ENCODE measurements at places on chromosomes 12 and 14.

- no peak for DNase-seq
These were observed 40.5 kb downstream of the MED13L start for GRCh38 chr12:116236976-116237375.

- DNase-seq: no peak
These were observed 36.4 kb downstream of the TMTC2 start for GRCh38 chr12:82723093-82723492.

GRCh38 chr12:111589601-111590000 lies 9.5 kb downstream of the ATXN2 start:
- no peak for DNase-seq

DNA sequence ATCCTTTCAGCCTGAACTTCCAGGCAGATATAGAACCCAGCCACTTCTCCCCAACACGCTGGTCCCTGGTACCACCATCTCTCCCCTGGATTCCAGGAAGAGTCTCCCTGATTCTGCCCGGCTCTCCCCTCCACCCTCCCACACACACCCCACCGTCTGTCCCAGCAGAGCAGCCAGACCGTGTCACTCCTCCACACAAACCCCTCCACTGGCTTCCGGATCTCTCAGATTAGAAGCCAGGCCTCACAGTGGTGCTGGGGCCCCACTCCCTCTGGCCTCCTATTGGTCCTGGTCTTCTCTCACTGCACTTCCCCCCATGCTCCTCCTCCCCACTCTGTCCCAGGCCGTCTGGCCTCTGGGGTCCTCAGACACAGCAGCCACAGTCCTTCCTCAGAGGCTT lies 52.4 kb upstream of the CDKN3 start:
- DNase-seq: no peak

GRCh38 chr14:104976198-104977007 lies 1.8 kb downstream of the AHNAK2 start:
- DNase-seq: peak; percentile 51

GRCh38 chr12:92036061-92036620 lies 109.5 kb downstream of the BTG1 start:
- no peak for DNase-seq

GRCh38 chr14:89681086-89682018 lies 264.3 kb upstream of the FOXN3 start:
- DNase-seq: no peak

GRCh38 chr14:32136027-32136825 lies 59.1 kb downstream of the ARHGAP5 start:
- no peak for DNase-seq

DNA sequence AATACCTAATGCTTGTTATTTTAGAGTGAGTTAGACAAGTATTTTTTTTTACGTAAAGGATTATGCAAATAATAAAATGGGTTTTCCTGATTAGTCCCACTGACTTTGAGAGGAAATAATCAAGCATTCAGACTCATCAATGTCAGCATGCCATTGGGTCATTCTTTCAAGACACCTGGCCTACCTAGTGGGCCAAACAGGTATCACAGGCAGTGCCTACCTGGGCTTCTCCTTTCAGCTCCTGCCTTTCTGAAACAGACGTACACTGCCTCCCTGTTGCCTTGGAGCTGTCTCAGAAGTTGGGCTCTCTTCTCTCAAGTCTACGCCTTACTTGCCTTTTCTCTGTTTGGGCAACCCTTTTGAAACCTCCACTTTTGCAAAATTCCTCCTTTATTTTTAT lies 545.6 kb downstream of the SNAPC1 start:
- no peak for DNase-seq

DNA sequence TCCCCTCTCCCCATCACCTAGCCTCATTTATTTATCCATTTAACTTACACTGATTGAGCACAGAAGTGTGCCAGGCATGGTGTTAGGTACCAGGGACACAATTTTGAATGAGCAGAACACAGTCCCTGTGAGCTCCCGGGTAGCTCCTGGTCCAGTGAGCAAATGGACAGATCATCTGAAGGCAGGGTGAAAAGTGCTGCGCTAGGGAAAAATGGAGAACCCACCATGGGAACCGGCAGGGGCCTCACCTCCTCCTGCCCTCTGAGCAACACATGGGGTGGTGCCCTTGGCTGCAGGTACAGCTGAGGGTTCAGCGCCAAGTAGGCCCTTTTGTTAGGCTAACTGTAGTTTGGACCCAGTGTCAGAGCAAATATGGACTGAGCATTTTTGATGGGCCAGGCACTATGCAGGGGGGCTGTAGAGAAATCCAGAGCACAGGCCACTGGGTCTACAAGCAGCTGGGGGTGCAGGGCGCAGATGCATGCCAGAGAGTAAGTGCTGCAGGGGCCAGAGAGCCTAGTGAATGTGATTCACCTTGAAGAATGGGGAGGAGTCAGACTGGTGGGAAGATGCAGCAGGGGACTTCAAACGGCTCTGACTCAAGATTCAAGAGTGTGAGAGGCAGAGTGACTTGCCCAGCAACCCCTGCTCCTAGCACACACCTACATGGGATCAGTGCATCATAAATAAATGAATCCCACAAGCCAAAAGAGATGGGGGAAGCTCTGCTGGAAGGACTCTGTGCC lies 28.2 kb downstream of the LTBP2 start:
- DNase-seq: no peak

GRCh38 chr14:21070610-21071224 lies 613 bp downstream of the ARHGEF40 start:
- DNase-seq: peak; percentile 33

DNA sequence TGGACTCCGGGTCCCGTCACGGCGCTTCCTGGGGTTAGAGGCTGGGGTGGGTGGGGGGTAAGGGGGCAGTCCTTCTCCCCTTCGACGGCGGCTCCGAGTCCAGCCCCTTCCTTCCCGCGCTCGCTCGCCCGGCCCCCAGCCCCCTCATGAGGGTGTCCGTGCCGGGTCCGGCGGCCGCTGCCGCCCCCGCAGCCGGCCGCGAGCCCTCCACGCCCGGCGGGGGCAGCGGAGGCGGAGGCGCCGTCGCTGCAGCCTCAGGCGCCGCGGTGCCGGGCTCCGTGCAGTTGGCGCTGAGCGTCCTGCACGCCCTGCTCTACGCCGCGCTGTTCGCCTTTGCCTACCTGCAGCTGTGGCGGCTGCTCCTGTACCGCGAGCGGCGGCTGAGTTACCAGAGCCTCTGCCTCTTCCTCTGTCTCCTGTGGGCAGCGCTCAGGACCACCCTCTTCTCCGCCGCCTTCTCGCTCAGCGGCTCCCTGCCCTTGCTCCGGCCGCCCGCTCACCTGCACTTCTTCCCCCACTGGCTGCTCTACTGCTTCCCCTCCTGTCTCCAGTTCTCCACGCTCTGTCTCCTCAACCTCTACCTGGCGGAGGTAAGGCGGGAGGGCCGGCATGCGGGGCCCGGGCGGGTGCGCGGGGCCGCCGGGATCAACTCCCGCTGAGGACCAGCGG lies 500 bp downstream of the GPR137C start:
- peak; percentile 28 for DNase-seq

DNA sequence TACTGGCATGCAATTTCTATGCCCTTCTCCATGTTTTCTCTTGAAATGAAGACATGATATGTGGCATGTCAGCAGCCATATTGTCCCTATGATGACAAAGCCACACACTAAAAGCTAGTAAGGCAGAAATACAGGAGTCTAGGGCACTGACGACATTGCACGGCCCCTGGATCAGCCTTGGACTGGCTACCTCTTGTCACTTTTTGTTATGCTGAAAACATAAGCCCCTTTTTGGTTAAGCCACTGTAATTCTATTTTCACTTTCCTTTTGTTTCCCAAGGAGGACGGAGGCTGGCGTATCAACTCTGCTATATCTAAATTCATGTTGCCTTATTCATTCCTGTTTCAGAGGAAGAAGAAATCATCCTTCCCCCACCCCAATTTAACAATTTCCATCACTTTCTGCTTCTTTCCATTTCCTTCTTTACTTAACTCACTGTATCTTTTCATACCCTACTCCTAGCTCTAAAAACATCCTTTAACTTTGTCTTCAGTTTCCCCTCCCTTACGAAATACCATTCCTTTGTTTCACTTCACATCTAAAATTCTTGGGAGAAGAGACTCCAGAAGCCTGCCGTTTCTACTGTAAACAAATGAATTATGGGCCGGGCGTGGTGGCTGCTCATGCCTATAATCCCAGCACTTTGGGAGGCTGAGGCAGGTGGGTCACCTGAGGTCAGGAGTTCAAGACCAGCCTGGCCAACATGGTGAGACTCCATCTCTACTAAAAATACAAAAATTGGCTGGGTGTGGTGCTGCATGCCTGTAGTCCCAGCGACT lies 364.1 kb downstream of the PCNX1 start:
- no peak for DNase-seq
